ENCODE measurements at places on chromosomes 1 and 21.

GRCh38 chr1:63005812-63006211, 221.9 kb downstream of the ATG4C start:
- no peak for DNase-seq

- DNase-seq = peak; percentile 71
Observed at GRCh38 chr1:204520834-204521709, 4.9 kb downstream of the MDM4 start.

DNA sequence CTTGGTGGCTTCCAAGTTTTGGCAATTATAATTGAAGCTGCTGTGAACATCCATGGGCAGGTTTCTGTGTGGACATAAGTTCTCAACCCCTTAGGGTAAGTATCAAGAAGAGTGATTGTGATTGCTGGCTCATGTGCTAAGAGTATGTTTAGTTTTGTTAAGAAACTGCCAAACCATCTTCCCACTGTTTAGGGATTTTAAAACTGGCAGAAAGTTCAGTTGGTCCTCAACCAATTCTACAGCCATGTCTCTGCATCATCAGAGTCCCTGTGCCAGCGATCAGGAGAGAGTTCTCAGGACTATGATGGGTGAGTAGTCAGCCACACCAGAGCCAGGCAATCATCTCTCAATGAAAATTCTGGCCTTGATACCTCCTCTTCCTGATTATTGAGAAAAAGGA, 193.8 kb downstream of the ZC3H11B start:
- no peak for DNase-seq

GRCh38 chr1:226541631-226542622, 6.6 kb upstream of the STUM start:
- peak; percentile 56 for DNase-seq

GRCh38 chr1:148264374-148265276, 112.5 kb upstream of the NBPF11 start:
- peak; percentile 42 for DNase-seq

DNA sequence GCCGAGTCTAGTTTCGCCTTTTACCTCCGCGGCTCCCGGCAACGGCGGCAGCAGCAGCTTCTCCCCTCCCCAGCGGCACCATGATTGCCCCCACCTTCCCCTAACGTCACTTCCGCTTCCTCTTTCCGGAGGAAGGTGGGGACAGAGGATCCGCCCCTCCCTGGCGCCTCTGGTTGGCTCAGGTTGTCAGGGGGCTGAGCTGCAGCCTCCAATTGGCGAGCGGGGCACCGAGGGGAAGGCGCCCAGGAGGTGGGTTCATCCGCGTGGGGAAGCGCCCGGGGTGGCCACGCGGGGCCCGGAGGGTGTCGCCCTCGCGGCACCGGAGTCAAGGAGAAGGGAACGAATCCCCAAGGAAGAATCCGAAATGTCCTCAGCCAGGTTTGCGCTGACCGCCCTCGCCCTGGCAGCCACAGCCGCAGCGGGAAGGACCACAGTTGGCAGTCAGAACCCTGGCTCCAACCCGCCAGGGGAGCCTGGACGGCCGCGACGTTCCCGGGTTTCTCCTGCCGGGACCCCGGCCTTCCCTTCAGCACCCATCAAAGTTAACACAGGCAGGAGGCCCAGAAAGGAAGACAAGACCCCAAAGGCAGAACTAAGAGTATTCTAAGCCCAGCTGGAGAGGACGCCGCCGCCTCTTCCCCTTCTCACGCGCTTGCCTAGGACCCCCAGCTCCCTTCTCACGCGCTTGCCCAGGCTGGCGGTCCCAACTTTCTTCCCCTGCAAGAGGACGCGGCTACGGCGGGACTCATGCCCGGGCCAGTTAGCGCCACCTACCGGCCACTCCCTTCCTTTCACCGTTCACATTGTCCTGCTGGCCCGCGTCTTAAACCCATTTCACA, at the start of gene MTF1:
MTF1 (minus strand) TSS at position 86 of the 839 bp plus-strand sequence. CDS start 1,934 bp downstream, outside the sequence.
- DNase-seq = peak; percentile 100

DNA sequence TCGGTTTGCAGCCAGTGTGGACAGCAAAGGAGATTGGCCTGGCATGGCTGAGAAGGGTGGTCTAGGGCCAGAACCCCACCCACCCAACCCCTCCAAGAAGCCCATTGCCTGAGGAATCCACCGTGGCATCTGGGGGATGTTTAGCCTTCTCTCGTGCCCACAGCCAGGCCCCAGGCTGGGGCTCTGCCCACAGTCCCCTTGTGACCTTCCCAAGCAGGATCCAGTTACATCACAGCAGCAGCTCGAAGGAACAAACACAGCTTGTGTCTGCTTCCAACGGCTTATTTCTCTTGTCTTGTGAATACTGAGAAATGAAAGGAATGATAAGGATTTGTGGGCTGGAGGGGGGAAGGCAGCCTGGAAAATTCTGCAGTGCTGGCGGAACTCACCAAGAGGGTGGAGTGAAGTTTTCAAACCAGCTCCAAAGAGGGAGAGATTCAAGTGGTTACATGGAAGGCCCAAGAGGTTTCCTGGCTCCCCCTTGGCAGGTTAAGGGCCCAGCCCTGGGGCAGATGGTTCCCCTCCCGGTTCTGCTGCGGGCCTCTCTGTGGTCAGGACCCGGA, 61.6 kb downstream of the DHRS3 start:
- DNase-seq = peak; percentile 14

GRCh38 chr1:159088050-159088449, 11.5 kb upstream of the AIM2 start:
- DNase-seq = no peak

DNA sequence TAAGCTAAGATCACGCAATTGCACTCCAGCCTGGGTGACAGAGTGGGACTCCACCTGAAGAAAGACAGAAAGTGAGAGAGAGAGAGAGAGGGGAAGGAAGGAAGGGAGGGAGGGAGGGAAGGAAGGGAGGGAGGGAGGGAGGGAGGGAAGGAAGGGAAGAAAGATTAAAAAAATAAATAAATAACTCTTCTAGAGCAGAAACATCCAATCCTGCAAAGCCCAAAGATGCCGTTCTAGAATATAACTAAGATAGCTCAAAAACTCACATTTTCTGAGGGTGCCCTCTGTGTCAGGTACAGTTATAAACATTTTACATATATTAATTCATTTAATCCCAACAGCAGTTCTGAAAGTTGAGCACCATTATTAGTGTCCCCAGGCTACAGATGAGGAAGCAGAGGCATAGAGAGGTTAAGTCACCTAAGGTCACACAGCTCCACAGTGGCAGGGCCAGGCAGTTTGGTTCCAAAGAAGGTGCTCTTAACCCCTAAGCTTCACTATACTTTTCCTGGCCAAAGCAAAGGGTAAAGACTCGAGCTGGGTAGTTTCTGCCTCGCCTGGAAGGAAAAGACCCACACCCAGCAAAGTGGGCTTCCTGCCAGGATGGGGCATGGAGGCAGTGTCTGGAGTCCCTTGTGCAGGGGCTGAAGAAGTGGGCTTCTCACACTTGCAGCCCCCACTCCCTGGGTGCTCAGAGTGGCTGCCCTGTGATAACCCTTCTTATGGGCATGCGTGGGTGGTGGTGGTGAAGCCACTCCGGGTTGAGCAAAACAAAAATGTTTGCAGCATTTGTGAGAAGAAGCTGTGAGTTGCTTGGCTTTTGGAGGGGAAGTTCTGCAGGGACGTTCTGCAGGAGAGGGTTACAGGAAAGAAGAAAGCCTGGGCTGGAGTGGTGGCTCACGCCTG, 7.9 kb upstream of the PIK3CD start:
- DNase-seq = no peak

DNA sequence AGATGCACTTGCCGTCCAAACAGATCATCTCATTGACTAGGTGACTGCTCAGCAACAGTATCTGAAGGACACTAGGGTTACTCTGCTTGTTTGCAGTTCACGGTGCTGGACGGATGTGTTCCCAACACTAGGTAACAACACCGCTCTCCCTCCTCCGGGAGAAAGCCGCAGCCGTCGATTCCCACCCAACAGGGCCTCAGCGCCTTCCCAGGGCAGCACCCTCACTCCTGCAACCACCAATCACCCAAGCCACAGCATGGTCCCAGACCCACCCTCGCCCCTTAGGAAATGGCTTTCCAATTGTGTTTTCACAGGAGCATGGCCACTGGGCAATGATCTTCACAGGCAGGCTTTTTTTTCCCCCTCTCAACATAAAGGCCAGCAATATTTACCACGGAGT, 779 bp downstream of the TLR5 start:
- DNase-seq = no peak

- no peak for DNase-seq
Observed at GRCh38 chr21:40660461-40660860, 186.5 kb downstream of the DSCAM start.

DNA sequence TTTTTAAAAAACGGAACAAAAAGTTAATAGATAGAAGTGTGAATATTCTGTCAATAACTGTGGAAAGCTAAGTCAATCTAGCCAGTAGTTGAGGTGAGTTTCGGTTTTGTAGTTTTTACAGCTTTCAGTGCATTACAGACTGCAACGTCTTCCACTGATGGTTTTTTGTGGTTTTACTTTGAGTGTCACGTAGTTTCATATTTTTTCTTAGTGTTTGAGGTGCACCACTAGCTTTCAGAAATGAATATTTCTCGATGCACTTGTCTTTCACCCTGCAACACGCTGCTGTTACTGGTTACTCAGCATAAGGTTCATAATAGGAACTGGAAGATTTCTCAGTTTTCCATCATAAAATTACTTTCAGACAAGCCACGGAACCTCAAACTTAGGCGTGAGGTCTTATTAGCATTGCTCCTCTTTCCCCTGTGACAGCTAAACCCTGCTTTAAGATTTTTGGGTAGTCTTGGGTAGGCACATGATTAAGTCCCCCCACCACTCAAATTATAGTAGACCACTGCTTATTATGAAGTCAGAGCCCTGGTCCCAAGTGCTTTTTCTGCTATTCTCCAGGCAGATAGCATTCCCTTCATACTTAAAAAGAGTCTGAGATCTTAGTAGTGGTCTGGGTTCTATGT, 1412.7 kb downstream of the KCNT2 start:
- DNase-seq = no peak

DNA sequence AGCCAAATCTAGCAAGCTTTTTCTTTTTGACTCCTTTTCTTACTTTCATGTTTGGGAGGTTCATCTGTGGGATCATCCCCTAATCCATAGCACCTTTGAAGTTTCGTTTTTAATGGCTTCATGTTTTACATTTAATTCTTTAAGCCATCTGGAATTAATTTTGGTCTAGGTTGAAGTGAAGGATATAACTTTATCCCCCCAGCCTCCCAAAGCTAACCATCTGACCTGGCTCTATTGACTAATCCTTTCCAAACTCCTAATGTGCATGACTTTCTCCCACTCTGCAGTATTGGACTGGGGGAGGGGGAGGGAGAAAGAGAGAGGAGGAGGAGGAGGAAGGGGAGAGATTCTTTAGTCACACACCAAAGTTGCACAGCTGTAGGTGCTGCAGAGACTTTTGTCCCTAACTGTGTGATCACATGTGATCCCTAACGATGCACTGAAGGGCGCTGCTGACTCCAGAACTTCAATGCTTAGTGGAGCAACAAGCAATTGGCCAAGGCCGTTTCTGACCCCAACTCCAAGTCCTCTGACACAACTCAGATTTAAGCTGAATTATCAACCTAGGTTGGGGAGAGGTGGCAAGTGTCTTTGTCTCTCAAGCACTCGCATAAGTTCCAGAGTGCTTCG, 191.6 kb downstream of the HUNK start:
- DNase-seq = no peak

- DNase-seq = no peak
Observed at GRCh38 chr21:30146558-30147282, 19.9 kb downstream of the CLDN17 start.

DNA sequence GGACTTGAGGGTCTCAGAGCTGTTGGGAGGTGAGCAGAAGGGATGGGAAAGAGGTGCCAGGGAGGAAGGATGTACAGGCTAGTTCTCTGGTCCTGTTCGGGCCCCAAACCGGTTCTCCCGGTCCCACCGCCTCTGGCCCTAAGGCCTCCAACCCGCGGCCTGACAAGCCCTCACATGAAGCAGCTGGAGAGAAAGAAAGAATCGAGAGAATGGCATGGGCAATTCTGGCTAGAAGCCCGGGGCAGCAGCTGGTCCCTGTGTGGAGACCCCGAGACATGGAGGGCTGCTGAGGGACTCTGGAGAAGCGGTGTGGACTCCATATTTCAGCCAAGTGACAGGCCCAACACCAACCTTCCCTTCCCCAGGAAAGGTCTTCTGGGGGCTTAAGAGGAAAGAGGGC, 730 bp downstream of the CDC42SE1 start:
- DNase-seq = peak; percentile 83

GRCh38 chr1:245807306-245807705, 652.5 kb downstream of the KIF26B start:
- peak; percentile 12 for DNase-seq

- no peak for DNase-seq
Observed at GRCh38 chr1:36818771-36819170, 215.5 kb downstream of the GRIK3 start.

GRCh38 chr1:168220470-168220871, 5.3 kb upstream of the SFT2D2 start:
- DNase-seq = no peak

DNA sequence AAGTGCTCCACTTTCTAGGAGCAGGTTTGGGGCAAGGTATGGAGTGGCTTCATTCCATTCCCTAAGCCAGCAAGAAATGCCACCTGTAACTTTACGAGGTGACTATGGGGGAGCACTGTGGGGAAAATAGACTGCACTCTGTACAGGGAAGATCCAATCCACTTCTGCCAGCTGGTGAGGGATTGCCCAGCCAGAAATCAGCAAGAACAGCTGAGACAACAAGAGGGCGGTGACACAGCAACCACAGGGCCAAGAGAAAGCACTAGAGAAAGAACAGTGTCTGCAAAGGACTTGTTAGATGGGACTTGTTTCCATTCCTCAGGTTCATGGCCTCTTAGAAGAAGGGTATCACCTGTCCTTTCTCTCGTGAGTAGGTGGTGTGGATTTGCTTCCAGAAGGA, 19.6 kb downstream of the CAPN8 start:
- peak; percentile 89 for DNase-seq

DNA sequence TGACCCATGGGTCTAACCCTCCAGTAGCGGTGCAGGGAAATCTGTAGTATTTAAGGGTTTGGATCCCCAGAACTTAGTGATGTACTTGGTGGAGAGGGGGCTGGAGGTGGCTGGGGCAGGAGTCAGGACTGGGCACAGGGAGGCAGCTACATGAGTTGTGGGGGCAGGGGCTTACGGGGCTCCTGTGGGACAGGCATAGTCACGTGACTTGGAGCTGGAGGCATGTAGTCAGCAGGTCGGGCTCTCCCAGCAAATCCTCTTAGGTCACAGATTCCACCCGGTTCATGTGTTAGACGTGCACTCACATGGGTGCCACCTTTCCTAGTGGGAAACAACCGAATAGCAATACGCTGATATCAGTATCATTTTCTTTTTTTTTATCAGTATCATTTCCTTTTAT, 112.1 kb downstream of the PCP4 start:
- no peak for DNase-seq
